ENCODE measurements at places on chromosomes 7 and 10. TPM values are rescaled to one million over a fixed set of nuclear protein-coding genes. Genes with fewer than 3 reads are reported as not detected.

Gene CCNY
- total RNA-seq: 45.9 TPM

Gene ADK
- total RNA-seq: 28.2 TPM

Gene C7orf57
- total RNA-seq: not detected

Gene CNNM1
- total RNA-seq: not detected

Gene SEMA3C
- total RNA-seq: 266 TPM

Gene NPC1L1
- not detected for total RNA-seq

All from skeletal muscle tissue (tissue), 5 donors.